Upper lobe of right lung (tissue), 1 donor: ENCODE measurements at places on chromosomes 4 and X. TPM values are rescaled to one million over a fixed set of nuclear protein-coding genes. Genes with fewer than 3 reads are reported as not detected.

DNA sequence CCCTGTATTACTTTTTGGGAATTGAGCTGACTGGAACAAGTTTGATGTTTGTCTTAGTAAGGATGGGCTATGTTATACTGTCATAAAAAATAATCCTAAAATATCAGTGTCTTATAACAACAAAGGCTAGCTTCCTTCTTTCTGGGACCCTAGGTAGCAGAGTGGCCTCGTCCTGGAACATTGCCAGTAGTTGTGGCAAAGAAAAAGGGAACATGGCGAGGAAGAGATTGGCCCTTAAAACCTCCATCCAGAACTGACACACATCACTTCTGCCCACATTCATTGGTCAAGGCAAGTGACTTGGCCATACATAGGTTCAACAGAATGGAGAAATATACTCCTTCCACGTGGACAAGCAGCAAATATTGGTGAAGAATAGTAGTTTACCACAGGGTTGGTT lies 287.9 kb downstream of the PPP1R2C start:
- no peak for DNase-seq

DNA sequence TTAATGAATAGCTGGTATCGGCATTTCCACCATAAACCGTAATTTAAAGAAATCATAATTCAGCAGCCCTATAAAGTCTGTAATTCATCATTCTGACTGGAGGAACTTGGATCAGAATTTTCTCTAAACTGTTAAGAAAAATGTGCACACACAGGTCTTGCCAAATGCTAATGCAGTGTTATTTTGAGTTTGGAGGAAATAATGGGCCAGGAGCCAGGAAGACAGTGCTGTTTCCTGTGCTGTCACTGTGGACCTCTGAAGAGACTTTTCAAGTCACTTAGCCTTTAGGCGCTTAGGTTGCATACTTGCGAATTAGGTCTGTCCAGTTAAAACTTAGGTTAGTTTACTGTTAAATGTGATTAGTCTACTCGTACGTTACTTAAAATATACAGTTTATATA lies 137.5 kb upstream of the ANXA3 start:
- no peak for DNase-seq

- DNase-seq, result no peak
These were observed 61.2 kb downstream of the TRIM2 start for GRCh38 chr4:153265306-153266047.

DNA sequence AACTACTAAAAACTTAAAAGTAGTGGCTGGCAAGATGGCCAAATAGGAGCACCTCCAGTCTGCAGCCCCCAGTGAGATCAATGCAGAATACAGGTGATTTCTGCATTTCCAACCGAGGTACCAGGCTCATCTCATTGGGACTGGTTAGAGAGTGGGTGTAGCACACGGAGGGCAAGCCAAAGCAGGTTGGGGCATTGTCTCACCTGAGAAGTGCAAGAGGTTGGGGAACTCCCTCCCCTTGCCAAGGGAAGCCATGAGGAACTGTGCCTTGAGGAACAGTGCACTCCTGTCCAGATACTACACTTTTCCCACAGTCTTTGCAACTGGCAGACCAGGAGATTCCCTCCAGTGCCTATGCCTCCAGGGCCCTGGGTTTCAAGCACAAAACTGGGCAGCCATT lies 311.1 kb downstream of the PAPSS1 start:
- no peak for DNase-seq

GRCh38 chr4:112184438-112184837 lies 39.2 kb downstream of the FAM241A start:
- DNase-seq, result no peak

- no peak for DNase-seq
These were observed 10.5 kb downstream of the TBCK start for GRCh38 chr4:106305435-106306055.

- DNase-seq, result no peak
These were observed 39.4 kb downstream of the ADH7 start for GRCh38 chr4:99395595-99396364.

GRCh38 chr4:94944726-94945125 lies 187.0 kb downstream of the BMPR1B start:
- no peak for DNase-seq

- no peak for DNase-seq
These were observed 9.3 kb downstream of the C4orf54 start for GRCh38 chr4:99648321-99648720.

DNA sequence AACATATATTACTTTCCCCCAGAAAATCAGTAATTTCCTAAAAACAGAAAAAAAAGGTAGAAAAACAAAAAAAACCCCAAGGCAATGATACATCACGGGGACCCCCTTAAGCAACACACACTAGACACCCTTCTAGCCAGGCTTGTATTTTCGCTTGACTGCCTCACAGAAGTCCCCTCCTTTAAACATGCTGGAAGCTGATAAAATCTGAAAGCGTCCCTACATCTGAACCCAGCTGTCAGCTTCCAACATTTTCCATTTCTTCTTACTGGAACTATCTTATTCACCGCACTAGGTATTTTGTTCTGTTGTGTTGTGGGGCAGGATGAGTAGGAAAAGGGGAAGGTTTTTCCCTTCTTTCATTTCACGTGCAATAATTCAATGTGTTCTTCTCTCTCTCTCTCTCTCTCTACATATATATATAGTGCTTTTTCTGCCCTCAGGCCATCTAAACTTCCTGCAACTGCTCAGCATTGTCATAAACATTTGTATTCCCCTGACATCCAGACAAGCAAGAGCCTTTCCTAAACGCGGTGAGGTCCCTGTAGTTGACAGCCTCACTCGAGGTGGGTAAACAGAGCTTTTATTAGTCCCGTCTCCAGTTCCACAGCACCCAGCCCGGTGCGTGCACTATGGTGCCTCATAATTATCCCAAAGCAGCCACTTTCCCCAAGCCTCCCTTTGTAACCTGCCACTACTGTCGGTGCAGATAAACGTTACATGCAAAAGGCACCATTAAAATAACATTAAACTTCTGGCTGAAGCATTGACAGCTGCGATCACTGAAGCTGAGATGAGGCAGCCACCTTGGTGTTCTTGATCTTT lies 82.5 kb downstream of the GATB start:
- no peak for DNase-seq

DNA sequence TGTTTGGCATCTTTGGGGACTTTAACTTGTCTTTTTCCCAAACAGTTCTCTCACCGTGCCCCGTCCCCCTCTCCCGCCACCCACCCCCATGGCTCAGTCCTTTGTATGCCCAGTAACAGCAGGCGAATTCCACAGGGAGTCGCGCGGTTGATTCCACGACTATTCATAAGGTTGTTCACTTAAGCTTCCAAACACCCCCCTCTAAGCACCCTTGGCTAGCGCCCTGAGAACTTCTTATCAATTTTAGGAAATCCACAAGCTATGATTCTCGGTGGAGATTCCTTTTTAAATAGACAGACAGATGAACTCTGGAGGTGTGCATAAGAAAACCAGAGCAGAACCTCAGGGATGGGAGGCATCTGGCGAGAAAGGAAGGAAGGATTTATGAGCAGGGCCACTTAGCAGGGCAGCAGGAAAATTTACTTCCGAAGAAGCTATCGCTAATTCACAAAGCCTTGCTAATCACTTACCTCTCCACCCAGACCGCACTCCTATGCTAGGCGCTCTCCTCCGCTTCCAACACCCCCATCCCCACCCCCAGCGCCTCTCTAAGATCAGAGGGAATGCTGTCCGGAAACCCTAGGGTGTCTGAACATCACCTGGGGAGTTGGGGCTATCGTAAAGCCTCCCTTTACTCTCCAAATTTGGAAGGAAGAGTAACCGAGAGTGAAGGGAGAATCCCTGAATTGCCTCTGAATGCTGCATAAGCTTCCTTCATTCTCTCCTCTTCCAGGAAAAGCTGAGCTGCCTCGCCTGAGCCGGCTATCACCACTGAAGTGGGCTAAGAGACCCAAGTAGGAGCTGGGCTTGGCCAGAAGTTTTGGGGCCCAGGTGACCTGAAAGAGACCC lies 1.7 kb downstream of the UNC5C start:
- DNase-seq, result no peak

- DNase-seq, result no peak
These were observed 48.5 kb upstream of the FRMPD4 start for GRCh38 chrX:12089740-12090139.

- DNase-seq, result no peak
These were observed 983.2 kb upstream of the IGFBP7 start for GRCh38 chr4:58093352-58093751.

DNA sequence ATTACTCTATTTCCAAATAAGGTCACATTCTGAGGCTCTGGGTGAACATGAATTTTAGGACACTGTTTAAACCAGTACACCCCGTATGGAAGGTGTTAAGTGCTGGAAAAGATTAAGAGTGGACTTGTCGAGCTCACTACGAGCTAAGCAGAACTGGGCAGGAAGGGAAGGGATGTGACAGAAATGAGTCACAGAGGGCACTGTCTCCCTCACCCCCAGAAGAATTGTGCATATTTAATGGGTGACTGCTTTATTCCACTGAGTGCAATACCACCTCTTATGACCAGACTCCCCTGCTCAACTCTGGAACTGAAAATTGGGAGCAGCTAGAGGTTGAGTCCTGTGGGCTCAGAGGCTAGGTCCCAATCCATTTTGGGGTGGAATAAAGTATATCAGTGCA lies 187.4 kb upstream of the RPS6KA3 start:
- DNase-seq, result no peak

GRCh38 chrX:95318882-95319281 lies 1365.8 kb upstream of the DIAPH2 start:
- no peak for DNase-seq

DNA sequence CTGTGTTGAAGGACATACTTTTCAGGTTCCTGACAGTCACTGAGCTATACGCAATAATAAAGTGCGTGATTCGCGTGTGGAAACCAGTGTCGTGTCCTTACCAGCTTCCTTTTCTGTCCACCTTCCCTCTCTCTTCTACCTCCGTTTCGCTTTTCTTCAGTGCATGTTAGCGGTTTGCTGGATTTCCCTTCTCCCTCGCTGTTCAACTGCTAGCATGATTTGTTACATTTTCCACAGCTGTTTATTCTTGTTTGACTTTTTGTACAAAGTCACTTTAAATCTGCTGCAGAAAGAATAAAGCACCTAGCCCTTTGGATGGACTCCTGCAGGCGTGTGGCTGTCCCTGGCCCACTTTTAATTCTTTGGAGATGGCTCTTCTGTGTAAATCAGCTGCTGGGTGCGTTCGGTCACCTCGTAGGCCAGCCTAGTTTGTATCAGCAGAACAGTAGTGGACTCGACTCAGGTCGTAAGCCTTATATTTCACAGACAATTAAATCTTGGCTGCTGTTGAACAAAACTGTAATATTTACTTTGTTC lies 8.9 kb upstream of the HAND2 start:
- no peak for DNase-seq

- DNase-seq, result no peak
These were observed 856.8 kb downstream of the STIM2 start for GRCh38 chr4:27717431-27717755.

DNA sequence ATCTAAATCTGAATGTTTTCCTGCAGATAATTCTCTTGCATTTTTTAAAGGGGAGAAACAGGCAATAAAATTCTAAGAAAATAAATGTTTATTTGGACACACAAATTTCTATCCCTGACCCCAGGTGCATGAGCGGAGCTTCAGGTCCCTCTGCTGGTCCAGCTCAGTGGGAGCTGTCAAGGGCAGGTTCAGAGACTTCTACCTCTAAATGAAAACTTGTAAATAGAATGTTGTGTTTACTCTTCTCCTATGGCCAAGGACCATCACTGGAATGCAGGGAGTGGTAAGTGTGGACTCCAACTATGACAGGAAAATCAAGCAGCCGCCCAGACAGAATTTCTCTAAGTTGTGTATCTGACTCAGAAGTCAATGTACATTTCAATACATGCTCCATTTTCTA lies 148.6 kb upstream of the TTC29 start:
- DNase-seq, result no peak

DNA sequence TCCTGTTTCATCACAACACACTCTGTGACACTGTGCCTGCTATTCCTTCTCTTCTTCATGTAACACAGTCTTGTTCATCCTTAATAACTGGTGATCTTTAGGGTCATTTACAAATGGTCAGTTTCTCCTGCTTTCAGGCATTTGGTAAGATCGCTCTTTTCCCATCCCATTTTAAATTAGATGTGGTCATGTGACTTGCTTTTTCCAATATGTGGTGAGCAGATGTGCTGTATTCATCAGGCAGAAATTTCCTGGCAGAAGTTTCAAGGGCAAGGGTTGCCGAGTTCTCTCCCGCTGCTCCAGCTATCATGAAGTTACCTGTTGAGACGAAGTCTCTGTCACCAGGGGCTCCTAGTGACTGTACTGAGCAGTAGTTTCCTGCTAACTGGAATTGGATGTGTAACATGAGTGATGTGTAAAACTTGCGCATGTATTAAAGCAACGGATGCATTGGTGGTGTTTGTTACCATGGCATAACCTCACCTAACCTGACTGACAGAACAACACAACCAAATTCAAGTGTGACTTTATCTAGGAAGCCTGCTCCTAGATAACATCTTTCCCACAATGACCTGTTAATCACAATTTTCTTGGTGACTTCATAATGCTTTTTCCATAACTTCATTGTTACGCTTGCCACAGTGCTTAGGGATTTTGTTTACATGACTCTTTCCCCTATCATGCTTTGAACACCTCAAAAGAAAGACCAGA lies 29.5 kb upstream of the BMPR1B start:
- no peak for DNase-seq

- no peak for DNase-seq
These were observed 2.1 kb upstream of the PDE6B start for GRCh38 chr4:622996-623913.

GRCh38 chr4:62644372-62644771 lies 1444.2 kb downstream of the ADGRL3 start:
- no peak for DNase-seq

- no peak for DNase-seq
These were observed 64.4 kb upstream of the NAP1L5 start for GRCh38 chr4:88761861-88762523.

DNA sequence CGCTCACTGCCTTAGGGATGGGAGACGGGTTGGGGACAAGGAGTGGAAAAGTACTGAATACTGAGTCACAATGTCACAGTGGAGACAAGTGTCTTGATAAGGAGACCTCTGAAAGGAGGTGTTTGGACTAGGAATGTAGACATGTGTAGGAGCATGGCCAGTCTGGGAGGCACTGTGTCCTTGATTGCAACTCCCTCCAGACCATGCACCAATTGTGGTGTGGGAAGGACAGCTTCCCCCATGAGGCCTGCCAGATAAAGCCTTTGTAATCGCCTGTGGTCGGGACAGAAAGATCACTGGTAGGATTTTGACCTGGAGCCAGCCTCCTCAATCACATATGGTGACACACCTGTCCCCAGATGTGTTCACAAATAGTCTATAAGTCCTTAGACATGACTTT lies 64.1 kb downstream of the USP38 start:
- no peak for DNase-seq

DNA sequence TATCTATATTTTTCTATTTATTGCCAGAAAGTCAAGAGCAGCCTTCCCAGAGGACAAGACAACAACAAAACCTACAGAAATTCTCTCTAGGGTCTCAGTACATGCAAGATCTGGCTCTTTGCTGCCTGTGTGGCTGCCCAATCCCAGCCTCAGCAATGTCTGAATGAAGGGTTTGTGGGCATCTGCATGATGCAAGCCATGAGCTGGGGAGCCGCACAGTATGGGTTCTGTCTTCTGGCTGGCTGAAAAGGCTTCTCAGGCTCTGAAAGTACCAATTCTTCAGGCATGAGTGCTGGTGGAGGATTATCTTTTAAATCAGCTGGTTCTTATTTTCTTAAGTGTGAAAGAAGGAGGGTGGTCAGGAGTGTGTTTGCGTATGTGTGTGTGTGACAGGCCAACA lies 104.6 kb downstream of the PDGFRA start:
- no peak for DNase-seq

The CT55 gene
- total RNA-seq, result not detected

The TRPC3 gene
- 2.1 TPM for total RNA-seq

The CLDN34 gene
- total RNA-seq, result 0.55 TPM

The PKD2 gene
- total RNA-seq, result 37.8 TPM

The BMPR1B gene
- total RNA-seq, result 3.0 TPM

The ESX1 gene
- total RNA-seq, result not detected

The GNRHR gene
- total RNA-seq, result not detected
